ENCODE measurements at places on chromosomes 5 and 9. TPM values are rescaled to one million over a fixed set of nuclear protein-coding genes. Genes with fewer than 3 reads are reported as not detected.

Gene LEAP2
- total RNA-seq = 1.5 TPM

Gene NTNG2
- 2.4 TPM for total RNA-seq

Gene ADAMTS13
- total RNA-seq = 5.4 TPM

Gene C5orf52
- not detected for total RNA-seq

Gene TAF11L5
- total RNA-seq = not detected

Gene KLF4
- total RNA-seq = 1.8 TPM

- no peak for DNase-seq
Measured at GRCh38 chr5:79416499-79416898, 97.4 kb downstream of the HOMER1 start.

DNA sequence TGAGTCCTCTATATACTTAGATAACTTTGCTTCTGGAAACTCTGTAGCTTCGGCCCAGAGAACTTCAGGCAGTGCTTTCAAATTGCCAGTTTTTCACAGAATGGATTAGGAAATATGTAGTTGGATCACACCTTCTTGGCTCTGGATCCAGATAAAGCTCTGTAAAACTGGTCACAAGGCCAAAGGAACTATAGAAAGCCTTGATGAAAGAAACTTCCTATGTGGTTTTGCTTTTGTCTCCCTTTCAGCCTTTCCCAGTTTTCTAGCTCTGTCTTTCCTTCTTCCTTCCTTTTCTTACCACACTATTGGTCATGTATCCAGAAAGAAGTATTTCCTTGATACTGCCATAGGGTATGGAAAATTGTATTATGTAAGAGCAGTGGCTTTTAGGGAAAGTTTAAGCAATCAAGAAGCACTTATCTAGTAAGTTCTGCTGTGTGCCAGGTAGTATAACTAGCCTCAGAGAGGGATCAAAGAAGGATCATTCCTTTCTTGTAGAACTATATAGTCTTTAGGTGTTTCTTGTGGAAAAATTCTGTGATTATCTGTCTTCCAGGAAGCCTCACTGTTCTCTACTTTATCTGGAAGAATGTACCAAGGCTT is 6.3 kb downstream of the GPR21 start:
- DNase-seq = no peak

- DNase-seq = no peak
Measured at GRCh38 chr5:32331217-32331934, 18.6 kb upstream of the MTMR12 start.

GRCh38 chr5:172841-173251 is 18.4 kb upstream of the LRRC14B start:
- DNase-seq = no peak

DNA sequence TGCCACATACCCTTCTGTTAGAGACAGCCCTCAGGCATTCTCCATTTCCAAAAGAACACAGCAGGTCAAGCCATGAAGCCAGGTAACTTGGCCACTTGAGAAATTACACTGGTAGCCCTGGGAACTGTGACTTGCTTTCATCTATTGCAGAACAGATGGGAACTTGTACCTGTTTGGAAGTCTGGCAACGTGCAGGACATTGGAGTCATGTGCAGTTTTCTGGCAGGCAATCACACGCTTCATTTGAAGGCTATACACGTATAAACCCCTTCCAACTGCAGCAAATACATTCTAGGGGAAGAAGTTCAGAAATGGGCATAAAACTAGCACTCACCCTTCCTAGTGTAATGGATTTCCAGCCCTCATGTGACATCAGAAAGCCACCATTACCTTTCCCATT is 54.0 kb downstream of the WDR41 start:
- DNase-seq = no peak

- DNase-seq = no peak
Measured at GRCh38 chr5:154571325-154572035, 93.5 kb upstream of the HAND1 start.

DNA sequence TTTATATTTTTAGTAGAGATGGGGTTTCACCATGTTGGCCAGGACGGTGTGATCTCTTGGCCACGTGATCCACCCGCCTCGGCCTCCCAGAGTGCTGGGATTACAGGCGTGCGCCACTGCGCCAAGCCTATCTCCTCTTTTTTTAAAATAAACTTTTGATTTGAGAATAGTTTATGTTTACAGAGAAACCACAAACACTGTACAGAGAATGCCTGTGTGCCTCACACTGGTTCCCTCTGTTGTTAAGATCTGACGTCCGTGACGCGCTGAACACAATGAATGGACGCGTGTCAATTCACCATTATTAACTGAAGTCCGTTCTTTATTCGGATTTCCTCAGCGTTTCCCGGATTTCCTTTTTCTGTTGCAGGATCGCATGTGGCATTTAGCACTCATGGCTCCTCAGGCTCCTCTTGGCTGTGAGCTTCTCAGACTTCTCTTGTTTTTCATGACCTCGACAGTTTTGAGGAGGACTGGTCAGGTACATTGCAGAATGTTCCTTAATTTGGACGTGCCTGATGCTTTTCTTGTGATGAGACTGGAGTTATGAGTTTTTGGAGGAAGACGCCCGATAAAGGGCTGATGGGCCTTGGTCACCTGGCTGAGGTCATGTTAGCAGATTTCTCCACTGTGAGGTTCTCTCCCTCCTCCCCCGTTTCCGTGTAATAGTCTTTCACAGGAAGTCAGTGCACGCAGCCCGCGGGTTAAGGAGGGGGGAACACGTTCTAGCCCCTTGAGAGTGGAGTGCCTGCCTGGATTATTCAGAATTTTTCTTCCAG is 69.6 kb downstream of the ANKRD33B start:
- DNase-seq = peak; percentile 33

DNA sequence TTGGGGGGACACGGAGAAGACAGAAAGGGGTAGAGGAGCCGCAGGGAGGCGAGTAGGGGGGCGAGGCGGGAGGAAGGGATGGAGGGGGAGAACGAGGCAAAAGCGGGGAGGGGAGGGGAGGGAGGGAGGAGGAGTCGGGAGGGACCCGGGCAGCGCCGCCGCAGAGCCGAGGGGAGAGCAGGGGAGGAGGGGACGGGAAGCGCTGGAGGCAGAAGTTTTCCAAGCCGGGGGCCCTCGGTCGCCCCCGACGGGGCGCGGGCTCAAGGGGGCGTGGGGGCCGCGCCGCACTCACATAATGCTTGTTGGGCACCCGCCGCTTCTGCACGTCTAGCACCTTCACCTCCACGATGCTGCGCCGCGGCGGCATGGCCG is 353 bp downstream of the SH3PXD2B start:
- no peak for DNase-seq

- DNase-seq = no peak
Measured at GRCh38 chr5:38099205-38100168, 158.9 kb upstream of the EGFLAM start.

DNA sequence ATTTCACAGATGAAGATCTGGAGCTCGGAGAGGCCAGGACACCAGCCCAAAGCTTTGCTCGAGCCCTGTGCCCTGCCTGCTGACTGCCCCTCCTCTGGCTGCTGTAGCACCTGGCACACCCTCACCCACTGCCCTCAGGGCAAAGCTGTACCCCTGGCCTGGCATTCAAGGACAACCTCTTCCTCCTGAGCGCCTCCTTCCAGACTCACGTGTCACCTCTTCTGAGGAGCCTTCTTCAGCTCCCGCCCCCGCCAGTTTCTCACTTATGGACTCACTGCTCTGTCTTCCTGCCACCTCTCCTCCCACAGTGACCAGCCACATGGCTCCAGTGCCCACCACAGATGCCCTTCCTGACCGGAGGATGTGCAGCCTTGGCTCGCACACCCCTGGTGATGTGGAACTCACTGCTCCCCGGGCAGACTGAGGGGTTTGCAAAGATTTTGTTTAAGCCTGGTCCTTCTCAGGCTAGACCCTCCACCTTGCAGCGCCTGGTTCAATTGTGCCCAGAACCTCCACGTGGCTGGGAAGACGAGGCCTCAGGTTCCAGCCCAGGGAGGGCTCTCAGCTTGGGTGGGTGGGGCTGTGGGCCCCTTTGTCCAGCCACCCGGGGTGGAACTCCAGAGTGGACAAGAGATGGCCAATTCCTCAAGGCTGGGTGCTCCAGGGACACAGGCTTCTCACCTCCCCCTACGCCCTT is 46.6 kb upstream of the PHYKPL start:
- no peak for DNase-seq

GRCh38 chr9:6525326-6526045 is 112.5 kb downstream of the UHRF2 start:
- DNase-seq = no peak

DNA sequence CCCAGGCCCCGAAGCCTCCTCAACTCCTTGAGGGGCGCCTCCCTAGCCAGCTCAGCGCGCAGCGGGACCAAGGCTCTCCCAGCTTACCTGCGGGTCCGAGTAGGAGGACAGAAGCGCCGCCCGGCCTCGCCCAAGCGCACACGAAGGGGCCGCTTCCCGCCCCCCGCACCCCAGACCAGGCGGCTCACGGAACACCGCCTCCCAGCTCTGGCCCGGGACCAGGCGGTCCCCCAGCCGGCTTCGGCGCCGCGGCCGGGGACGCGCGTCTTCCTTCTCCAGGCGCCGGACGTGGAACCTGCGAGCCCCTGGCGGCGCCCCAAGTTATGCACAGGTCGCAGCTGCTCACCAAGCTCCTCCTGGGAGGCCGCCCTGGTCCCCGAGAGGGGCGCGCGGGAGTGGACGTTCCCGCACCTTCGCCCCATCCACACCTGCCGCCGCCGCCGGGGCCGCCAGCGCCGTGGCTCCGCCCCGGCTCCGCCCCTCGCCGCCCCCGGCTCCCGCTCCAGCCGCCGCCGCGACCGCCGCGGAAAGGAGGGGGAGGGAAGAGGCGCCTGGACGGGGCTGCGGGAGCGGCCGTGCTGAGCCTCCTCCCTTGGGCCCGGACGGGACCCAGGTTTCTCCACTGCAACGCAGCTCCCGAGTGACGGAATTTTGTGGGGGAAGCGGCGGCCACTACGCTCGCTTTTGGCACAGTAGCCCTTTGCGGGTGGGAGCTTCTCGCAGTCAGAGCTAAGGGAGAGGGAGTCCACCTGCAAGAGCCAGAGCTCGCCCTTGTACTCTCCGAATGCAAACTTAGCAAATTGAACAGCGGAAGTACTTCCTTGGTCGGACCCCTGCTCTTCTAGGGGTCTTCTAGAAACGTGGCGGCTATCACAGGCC is 77.5 kb upstream of the IFNE start:
- DNase-seq = peak; percentile 71

GRCh38 chr9:89107406-89107805 is 71.2 kb downstream of the SHC3 start:
- DNase-seq = no peak

DNA sequence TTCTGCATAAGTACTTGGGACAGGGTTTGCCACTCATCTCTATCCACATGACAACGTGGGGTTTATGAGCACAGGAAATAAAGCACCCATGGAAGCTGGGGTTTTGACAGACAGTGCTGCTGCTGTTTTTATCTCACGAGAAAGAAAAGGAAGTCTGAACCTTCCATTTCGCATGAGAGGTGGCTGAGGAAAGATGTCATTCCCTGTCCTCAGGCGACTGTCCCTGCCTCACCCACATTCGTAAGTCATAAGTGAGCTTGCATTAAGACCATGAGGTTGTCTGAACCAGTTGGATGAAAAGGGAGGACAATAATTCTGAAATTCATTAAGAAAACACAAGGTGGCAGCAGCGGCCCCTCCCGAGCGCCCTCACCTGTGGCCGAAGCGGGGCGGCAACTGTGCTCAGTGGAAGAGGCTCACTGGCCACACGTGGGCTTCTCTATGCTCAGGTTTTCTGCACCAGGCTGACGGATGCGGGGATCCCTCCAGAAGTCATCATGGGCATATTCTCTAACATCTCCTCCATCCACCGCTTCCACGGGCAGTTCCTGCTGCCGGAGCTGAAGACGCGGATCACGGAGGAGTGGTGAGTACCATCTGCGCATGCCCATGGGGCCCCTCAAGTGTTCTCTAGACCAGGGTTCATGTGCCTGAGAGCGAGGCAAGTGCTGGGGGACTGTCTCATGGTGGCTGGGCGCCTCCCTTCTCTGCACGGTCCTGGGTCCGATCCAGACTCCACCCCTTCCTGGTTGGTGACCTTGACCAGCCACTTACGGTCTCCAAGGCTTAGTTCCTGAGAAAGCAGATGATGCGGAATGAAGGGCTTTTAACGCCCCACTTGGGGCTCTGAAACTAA is 54.7 kb upstream of the SUSD3 start:
- peak; percentile 73 for DNase-seq

DNA sequence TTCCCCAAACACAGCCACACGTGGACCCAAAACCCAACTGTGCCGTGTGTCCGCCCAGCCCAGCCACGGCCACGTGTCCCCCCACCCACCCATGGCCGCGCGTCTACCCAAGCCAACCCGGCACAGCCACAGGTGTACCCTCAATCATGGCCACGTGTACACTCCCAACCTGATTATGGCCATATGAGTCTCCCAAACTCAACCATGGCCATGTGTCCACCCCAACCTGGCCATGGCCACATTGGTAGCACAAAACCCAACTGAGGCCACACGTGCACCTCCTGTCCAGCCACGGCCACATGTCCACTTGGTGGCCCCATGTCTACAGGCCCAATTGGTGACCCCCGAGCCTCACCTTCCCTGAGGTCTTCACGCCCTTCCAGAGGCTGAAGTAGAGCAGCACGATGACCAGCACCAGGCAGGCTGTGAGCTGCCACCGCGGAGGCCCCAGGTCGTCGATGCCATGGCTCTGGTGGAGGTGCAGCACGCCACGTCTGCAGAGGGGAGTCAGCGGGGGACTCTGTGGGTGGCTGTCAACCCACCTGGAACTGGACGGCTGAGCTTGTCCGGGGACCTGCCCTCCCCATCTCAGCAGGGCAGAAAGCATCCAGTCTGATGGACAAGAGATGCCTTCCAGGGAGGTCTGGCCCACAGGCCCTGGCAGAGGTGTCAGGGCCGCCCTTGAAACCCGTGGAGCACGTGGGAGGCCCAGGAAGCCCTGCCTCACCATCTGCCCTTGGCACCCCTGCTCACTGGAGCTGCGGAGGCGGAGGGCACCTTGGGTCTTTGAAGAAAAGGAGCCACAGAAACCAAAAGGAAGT is 23.5 kb downstream of the SLC6A3 start:
- no peak for DNase-seq

- no peak for DNase-seq
Measured at GRCh38 chr9:79140751-79141150, 431.0 kb upstream of the TLE4 start.

- DNase-seq = no peak
Measured at GRCh38 chr5:149931992-149932436, 12.6 kb downstream of the PDE6A start.

GRCh38 chr9:117719161-117719920 is 15.1 kb downstream of the TLR4 start:
- no peak for DNase-seq

GRCh38 chr5:92659246-92659645 is 921.8 kb downstream of the NR2F1-AS1 start:
- DNase-seq = no peak

DNA sequence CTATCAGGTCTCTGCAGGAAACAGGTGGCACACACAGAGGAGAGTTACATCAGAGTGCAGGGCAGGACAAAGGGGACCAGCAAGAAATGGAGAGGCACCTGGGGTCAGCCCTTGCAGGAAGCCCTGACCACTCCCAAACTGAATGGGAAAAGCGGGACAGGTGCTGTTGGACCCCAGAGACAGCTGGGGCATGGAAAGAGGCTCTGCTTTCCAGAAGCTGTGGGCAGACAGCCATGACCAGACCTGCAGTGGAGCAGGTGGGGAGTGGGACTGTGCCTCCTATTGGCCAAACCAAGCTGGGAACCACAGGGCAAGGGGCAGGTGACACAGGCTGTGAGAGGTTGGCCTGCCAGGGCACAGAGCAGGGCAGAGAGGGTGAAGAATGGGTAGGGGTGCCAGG is 125.8 kb downstream of the BOD1 start:
- no peak for DNase-seq

GRCh38 chr5:142303565-142303964 is 21.3 kb downstream of the SPRY4 start:
- no peak for DNase-seq

Data from activated naive CD4-positive, alpha-beta T cell treated with anti-CD3 and anti-CD28 coated beads, Interleukin-2, amount 50 U/mL, for 72 hours (primary cell).